ENCODE measurements at places on chromosomes 5 and 9.

DNA sequence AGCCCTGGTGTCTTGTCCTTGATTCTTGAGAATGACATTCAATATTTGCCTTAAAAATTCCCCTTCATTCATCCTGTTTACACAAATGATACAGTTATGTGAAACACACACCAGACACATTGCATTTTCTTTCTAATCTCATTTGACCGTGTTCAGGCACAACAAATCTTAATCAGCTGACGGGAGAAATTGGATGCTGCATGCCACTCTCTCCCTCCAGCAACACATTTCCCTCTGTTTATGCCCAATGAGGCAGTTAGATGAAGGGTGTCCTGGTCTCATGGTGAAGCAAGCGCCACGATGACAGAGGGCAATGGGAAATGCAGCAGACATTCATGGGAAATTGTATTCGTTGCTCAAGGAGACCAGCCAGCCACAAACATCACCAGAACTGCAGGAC lies 3.2 kb upstream of the FGF1 start:
- DNase-seq: no peak

DNA sequence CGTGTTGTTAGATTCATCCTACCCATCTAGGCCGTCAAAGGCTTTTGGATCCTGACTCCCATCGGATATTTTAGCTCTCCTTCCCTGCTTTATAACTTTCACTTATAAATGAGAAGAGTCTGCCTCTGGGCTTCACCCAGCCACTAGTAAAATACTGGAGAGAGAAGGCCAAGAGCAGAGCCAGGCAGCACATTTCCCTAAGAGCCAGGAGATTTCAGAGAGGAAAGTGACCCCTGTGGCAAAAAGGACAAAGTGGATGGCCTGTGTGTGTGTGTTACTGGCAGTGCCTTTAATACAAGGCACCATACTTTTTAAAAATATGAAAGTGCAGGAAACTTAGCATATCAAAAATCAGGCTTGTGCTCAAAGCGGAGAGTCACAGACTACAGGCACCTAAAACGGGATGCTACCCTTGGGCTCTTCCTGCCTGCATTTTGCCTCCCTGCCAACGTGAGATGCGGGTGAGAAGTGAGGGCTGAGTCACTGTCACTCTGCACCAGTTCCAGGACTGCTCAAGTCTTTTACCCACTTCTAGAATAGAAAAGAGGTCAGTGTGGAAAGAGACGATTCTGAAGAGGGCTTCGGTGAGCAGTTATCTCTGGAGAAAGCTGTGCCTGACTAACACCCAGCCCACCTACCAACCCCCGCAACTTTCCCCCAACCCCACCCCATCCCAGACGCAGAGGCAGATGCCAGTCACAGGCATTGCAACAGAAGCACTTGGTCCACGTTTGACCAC lies 15.9 kb downstream of the NFIL3 start:
- no peak for DNase-seq

DNA sequence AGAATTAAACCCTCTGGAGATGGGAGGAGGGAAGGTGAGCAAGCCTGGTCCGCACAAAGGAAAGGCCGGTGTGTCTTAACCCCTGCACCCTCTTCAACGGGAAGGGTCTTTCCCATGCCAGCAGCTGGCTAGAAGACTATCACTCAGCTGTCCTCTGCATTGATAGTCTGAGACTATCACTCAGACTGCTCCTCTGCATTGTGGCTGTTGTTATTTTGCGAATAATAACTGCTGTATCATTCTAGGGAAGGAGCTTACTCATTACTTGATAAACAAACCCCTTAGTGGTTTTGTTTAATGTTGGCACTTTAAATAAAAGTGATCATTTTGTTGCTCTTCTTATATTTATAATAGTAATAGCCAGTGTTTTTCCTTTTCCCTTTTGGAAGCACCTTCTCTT lies 8.1 kb downstream of the TRIP13 start:
- no peak for DNase-seq

DNA sequence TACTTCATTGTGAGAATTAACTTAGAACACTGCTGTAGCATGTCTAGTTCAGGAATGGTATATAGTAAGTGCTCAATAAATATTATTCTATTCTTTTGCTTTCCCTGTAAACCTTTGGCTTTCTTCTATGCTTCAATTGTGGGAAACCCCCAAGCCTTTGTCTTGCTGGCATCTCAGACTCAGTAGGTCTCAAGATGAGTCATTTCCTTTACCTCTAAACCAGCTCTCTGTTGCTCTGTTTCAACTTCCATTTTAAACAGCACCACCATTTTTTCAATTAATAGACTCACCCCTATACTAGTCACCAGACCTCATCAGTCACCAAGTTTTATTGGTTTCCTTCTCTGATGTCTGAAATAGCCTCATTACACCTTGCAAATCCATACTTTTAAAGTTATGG lies 43.5 kb downstream of the DMAC1 start:
- DNase-seq: no peak

GRCh38 chr5:60526336-60526875 lies 173.6 kb downstream of the DEPDC1B start:
- peak; percentile 29 for DNase-seq

- no peak for DNase-seq
Observed at GRCh38 chr9:106104887-106105286, 410.5 kb downstream of the TMEM38B start.

DNA sequence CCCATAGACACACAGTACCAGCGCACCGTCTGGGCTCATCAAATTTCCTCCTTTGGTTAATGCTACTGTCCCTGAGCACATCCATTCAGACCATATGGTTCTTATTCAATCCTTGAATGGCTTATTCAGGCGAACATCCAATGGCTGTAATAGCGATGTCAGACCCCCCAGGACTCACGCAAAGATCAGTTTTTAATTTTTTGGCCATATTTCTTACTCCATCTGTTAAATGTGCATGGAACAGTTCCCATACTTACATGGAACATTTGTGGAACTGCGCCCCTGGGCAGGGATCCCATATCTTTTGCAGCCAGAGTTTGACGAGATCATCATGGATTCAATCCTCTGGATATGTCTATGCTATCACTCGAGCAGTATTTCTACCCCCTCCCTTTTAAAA lies 213.2 kb downstream of the ADAMTS6 start:
- no peak for DNase-seq

GRCh38 chr9:93698140-93698908 lies 121.9 kb downstream of the PHF2 start:
- no peak for DNase-seq

DNA sequence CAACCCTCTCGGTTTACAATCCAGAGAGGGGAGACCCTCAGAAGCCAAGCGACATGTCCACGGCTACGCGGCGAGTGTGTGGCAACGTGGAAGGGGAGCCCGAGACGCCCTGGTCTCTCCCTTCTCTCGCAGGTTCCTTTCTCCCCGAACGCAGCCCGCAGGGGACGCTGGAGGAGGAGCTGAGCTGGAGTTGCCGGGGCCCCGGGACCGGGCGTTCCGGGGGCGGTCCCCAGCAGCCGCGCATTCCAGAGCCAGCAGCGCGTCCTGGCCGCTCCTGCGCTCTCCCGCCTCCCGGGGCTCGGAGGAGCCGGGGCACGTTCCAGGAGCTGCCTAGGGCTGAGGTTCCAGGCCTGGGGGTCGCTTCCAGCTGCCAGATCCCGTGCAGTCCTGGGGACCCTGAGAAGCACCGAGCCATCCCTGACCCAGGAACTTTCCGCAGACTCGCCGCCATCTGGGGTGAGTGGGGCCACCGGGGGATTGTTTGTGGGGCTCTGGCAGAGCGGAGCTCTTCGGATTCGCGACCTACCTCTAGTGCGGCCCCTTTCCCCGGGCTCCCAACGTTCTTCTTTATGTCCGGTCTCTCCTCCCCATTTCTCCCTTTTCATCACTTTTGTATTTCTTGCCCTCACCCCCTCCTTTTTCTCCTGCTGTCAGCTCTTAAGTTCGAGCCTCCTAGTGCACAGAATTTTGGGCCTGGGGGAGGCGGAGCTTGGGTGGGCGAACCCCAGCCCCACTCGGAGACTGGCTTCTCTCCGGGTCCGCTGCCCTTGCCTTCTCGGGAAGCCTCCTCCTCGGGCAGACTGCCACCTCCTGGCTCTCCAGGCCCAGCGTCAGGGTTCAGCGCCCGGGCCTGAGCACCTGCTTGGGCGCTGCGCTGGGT lies at the start of gene SMIM3:
TSS of gene SMIM3 (plus strand) at position 241 of the 880 bp plus-strand sequence. CDS start 16,684 bp downstream, outside the sequence.
- DNase-seq: no peak

- DNase-seq: no peak
Observed at GRCh38 chr5:77189421-77189820, 21.1 kb upstream of the PDE8B start.

DNA sequence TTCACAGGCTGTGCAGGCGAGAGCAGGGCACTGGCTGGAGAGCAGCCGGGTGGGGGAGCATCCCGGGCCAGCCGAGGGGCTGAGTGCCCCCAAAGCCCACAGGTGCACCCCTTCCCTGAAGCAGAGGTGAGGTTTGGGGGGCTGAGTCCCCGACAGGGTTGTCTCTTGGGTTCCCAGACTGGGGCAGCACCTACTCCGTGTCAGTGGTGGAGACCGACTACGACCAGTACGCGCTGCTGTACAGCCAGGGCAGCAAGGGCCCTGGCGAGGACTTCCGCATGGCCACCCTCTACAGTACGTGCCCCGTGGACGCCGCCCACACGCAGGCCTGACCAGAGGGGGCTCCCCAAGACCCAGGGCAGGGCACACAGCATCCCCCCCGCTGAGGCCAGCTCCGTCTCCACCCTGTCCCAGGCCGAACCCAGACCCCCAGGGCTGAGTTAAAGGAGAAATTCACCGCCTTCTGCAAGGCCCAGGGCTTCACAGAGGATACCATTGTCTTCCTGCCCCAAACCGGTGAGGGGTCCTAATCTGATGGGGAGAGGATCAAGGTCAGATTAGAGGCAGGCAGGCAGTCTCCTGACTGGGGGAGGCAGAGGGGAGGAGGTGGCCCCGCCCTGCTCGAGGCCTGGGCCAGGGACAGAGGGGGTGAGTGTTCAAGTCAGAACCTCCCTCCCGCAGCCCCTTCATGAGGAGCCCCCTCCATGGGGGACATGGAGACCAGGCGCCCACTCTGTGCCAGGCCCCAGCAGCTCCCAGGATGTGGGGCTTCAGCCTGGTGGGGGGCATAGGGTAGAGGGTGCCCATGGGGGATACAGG lies 2.7 kb downstream of the PTGDS start:
- DNase-seq: no peak

- no peak for DNase-seq
Observed at GRCh38 chr5:179381691-179382090, 36.4 kb upstream of the ADAMTS2 start.

DNA sequence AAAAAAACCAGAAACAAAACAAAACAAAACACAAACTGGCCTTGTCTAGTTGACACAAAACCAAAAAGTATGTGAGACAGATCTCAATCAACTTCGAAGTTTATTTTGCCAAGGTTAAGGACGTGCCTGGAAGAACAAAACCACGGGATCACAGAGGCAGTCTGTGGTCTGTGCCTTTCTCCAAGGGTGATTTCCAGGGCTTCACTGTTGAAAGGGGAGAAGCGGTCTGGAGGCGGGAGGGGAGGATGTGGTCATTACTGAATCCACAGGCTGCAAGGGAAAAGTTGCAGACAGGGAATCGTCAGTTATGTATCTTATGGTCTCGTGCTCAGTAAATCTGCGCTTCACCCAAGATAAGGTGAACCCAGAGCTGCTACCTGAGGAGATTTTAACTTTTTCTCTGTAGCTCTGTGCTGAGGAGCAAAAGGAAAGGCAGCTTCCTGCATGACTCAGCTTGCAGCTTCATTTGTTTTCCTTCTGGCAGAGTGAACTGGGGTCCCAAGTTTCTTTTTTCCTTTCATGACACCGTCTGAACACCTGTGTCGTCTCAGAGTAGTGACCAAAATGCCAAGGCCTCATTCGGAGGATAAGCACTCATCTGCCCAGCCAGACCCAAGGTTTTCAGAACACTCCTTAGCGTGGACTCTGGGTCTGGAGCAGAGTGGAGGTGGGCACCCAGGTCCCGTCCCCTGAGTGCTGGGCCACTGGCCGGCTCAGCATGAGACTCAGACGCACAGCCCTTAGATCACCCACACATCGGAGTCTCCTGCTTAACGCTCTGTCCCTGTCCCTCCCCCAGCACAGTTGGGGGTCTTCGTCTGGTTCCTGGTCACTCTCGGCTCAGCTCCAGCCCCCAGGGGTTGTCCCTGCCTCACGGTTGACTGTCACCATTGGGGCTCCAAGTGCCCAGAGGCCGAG lies 25.9 kb downstream of the ROPN1L start:
- no peak for DNase-seq

- DNase-seq: no peak
Observed at GRCh38 chr5:6455571-6456200, 7.0 kb downstream of the UBE2QL1 start.

GRCh38 chr9:34744295-34745221 lies 34.6 kb upstream of the CCL21 start:
- no peak for DNase-seq

GRCh38 chr9:133117271-133118178 lies 3.5 kb downstream of the RALGDS start:
- DNase-seq: no peak

DNA sequence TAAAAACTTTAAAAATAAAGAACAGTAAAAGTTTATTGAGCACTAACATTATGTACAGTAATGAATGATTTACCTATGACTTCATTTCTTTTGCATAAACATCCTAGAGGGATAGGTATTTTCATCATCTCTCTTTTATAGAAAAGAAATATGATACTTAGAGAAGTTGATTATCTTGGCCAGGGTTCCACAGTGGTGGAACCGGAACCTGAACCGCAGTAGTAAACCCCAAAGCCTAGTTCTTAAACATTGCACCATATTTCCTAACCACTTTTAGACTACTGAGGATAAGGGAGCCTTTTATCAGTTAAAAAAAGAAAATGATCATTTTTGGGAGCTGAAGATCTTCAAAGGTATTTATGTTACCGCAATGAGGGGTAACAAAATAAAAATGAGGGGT lies 205.7 kb upstream of the SGCD start:
- DNase-seq: no peak

GRCh38 chr5:11251247-11251646 lies 490.2 kb upstream of the DAP start:
- DNase-seq: no peak

- peak; percentile 4 for DNase-seq
Observed at GRCh38 chr5:163604013-163604412, 98.6 kb downstream of the MAT2B start.

DNA sequence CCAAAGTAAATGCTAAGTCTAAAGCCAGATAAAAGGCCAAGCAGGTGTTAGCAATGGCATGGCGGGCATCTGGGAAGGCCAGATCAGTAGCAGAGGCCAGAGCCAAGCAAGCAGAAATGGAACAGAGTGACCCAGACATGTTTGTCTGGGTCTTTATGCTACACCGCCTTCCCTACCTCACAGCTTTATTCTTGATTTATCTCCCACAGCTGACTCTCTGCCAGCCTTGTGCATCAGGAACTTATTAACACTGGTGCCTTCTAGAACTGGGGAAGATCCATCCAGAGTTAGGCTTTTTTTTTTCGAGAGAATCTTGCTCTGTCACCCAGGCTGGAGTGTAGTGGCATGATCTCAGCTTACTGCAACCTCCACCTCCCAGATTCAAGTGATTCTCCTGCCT lies 112.5 kb upstream of the SLC44A1 start:
- no peak for DNase-seq

GRCh38 chr5:114362197-114362976 lies 517 bp downstream of the KCNN2 start:
- no peak for DNase-seq

DNA sequence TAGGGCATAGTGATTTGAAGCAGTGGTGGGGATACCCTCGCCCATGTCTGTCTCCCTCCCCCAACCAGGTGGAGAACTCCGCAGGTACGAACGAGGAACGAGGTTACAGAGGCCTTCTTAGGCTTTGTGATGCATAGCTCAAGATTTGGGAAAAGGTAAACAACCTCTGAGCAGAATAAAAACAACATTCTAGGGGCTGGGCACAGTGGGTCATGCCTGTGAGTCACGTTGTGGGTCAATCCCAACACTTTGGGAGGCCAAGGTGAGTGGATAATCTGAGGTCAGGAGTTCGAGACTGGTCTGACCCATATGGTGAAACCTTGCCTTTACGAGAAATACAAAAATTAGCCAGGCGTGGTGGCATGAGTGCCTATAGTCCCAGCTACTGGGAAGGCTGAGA lies 3.6 kb upstream of the LCP2 start:
- no peak for DNase-seq

Data from Jurkat, Clone E6-1 (cell line).